ENCODE measurements at places on chromosomes 5 and 9. TPM values are rescaled to one million over a fixed set of nuclear protein-coding genes. Genes with fewer than 3 reads are reported as not detected.
A peak's percentile ranks its signal among the peaks of the same experiment; 100 is the strongest.

- H3K36me3 ChIP-seq = no peaks in the 10 kb centered on the region
- H3K27ac ChIP-seq = no peak overlapping the region
- no peak for DNase-seq
- peaks cover 9% of the 10 kb centered on the region for H3K4me1 ChIP-seq
Measured at GRCh38 chr5:38451074-38451725, 105.2 kb downstream of the LIFR start.

Gene IFNA21
- not detected for total RNA-seq

GRCh38 chr9:20032413-20033006 lies 243.7 kb upstream of the SLC24A2 start:
- no peak for DNase-seq
- H3K27me3 ChIP-seq = no peaks in the 10 kb centered on the region
- H3K36me3 ChIP-seq = no peaks in the 10 kb centered on the region
- H3K27ac ChIP-seq = no peak overlapping the region

DNA sequence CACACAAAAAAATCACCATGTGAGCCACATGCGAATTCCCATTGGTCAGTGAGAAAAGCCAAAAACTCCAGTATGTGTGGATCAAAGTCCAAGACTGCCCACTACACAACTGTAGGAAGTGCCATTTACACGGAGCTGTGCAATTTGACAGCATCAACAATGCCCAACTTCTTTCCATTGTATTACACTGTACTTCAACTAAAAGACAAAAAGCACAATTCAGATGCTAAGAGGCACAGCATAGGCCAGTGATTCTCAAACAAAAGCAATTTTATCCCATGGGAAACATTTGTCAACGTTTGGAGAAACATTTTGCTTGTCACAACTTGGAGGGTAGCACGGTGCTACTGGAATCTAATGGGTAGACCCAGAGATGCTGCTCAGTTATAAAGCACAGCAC lies 39.8 kb downstream of the IARS1 start:
- H3K4me1 ChIP-seq = no peaks in the 10 kb centered on the region
- no peaks in the 10 kb centered on the region for H3K27me3 ChIP-seq
- H3K36me3 ChIP-seq = peaks cover 86% of the 10 kb centered on the region
- no peak overlapping the region for H3K4me3 ChIP-seq

Gene TMEM174
- not detected for total RNA-seq

Gene PAX5
- 0.38 TPM for total RNA-seq

DNA sequence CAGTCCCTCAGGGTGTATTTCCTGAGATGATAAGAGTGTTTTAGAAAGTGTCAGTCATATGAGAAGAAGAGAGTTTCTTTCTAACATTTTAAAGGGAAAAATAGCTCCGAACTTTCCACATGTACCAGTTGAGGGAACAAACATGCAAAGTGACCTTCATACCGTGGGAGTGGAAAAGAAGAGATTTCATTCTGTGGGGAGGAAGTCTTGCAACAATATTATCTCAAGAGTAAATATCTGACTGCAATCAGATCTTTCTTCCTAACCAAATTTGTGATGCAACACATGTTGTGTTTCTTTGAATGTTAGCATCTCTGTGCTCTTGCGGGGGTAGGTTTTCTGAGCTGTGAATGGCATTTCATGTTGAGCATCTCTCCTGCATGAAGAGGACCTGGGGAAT lies 30.6 kb downstream of the ANKRD55 start:
- no peak overlapping the region for H3K4me3 ChIP-seq
- peaks cover 5% of the 10 kb centered on the region for H3K4me1 ChIP-seq
- peak; percentile 6 for DNase-seq
- no peaks in the 10 kb centered on the region for H3K27me3 ChIP-seq
- no peaks in the 10 kb centered on the region for H3K36me3 ChIP-seq

- peaks cover 13% of the 10 kb centered on the region for H3K36me3 ChIP-seq
- H3K4me1 ChIP-seq = no peaks in the 10 kb centered on the region
- DNase-seq = no peak
- no peak overlapping the region for H3K27ac ChIP-seq
- no peak overlapping the region for H3K4me3 ChIP-seq
Measured at GRCh38 chr5:172140866-172141265, 47.2 kb downstream of the STK10 start.

GRCh38 chr9:21653589-21653988 lies 148.8 kb upstream of the MTAP start:
- H3K36me3 ChIP-seq = no peaks in the 10 kb centered on the region
- H3K27ac ChIP-seq = no peak overlapping the region
- H3K27me3 ChIP-seq = no peaks in the 10 kb centered on the region

Gene GRXCR2
- 0.05 TPM for total RNA-seq

DNA sequence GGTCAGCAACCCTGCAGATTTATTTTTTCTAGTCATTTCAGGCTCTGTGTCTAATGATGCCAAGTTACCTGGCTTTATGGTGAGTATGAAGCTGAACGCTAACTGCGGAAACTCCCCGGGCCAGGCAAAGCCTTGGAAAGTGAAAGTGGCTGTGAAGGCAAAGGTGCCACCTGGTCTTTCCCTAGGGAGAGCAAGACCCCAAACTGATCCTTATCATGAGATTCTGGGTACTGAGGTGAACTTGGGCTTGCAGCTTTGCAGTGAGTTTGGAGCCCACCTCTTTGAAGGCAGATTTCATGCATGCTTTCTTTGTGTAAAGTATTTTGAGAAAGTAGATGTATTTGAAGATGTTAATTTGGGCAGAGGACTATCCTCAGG lies 63.3 kb downstream of the CARTPT start:
- no peak overlapping the region for H3K4me3 ChIP-seq
- DNase-seq = no peak
- H3K36me3 ChIP-seq = no peaks in the 10 kb centered on the region
- H3K27me3 ChIP-seq = no peaks in the 10 kb centered on the region
- peaks cover 3% of the 10 kb centered on the region for H3K4me1 ChIP-seq

DNA sequence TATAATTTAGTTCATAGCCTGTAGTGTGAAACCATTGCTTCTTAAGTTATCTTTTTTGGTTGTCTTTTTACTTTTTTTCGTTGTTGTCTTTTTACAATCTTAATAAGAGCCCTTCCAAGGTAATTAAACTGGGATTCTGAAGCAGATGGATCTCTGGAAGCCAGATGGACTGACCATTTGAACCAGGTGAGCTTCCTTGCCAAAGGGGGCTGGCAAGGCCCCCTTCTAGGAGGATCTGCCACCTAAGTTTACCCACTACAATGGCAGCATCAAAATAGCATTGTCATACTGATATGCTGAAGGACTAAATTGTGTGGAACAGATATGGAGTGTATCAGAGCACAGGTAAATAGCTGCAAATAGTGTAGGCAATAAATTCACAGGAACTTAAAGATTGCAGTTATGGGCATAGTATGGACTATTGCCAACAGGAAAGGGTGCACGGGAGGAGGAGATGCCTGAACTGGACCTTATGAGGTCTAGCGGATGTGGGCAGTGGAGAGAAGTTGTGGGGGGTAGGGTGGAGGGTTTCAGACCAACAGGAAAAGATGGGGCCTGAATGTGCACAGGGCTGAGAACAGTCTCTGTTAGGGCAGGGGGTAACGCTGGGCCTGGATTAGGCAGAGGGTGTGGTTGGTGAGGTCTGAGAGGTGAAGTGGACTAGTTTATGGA lies 61.5 kb upstream of the CTXN3 start:
- H3K4me3 ChIP-seq = no peak overlapping the region
- H3K4me1 ChIP-seq = peaks cover 2% of the 10 kb centered on the region
- H3K36me3 ChIP-seq = no peaks in the 10 kb centered on the region
- H3K27me3 ChIP-seq = no peaks in the 10 kb centered on the region

- no peak overlapping the region for H3K27ac ChIP-seq
- peaks cover 3% of the 10 kb centered on the region for H3K4me1 ChIP-seq
Measured at GRCh38 chr5:173919443-173919842, 31.3 kb downstream of the CPEB4 start.

Gene TPPP
- 0.24 TPM for total RNA-seq

GRCh38 chr9:89866701-89867100 lies 261.9 kb downstream of the GADD45G start:
- DNase-seq = no peak
- no peaks in the 10 kb centered on the region for H3K4me1 ChIP-seq
- H3K36me3 ChIP-seq = no peaks in the 10 kb centered on the region
- peaks cover 3% of the 10 kb centered on the region for H3K27me3 ChIP-seq
- H3K4me3 ChIP-seq = no peak overlapping the region
- H3K27ac ChIP-seq = no peak overlapping the region

- H3K27me3 ChIP-seq = no peaks in the 10 kb centered on the region
- no peak overlapping the region for H3K4me3 ChIP-seq
- H3K36me3 ChIP-seq = no peaks in the 10 kb centered on the region
- no peaks in the 10 kb centered on the region for H3K4me1 ChIP-seq
Measured at GRCh38 chr5:73654819-73655318, 28.9 kb downstream of the ARHGEF28 start.

Gene SLC23A1
- total RNA-seq = 1.1 TPM

Gene UGCG
- total RNA-seq = 32.9 TPM

Gene SYK
- 55.9 TPM for total RNA-seq

DNA sequence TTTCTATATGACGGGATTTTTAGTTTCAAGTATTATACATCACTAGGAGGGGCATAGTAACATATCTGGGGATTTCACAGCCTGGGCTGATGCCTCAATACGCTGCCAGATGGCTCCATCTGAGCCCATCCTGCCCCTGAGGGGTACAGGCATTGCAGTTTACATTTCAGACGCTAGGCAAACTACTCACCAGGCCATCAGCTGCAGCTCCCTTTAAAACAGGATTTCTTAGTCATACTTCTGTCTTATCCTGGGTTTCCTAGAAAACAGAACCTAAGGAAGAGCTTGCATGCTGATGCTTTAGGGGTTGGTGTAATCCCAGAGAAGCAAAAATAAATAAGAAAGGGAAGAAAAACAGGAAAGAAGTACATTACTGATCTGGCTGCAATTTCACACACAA lies 372.8 kb upstream of the PIK3R1 start:
- H3K4me1 ChIP-seq = no peaks in the 10 kb centered on the region
- H3K27ac ChIP-seq = no peak overlapping the region
- no peaks in the 10 kb centered on the region for H3K36me3 ChIP-seq
- DNase-seq = no peak

- no peak overlapping the region for H3K4me3 ChIP-seq
- H3K36me3 ChIP-seq = no peaks in the 10 kb centered on the region
Measured at GRCh38 chr5:128778474-128778873, 186.8 kb upstream of the SLC27A6 start.

- no peak overlapping the region for H3K27ac ChIP-seq
- H3K27me3 ChIP-seq = peaks cover 66% of the 10 kb centered on the region
- no peak overlapping the region for H3K4me3 ChIP-seq
- H3K4me1 ChIP-seq = no peaks in the 10 kb centered on the region
Measured at GRCh38 chr9:23825700-23826099, 340 bp downstream of the ELAVL2 start.

DNA sequence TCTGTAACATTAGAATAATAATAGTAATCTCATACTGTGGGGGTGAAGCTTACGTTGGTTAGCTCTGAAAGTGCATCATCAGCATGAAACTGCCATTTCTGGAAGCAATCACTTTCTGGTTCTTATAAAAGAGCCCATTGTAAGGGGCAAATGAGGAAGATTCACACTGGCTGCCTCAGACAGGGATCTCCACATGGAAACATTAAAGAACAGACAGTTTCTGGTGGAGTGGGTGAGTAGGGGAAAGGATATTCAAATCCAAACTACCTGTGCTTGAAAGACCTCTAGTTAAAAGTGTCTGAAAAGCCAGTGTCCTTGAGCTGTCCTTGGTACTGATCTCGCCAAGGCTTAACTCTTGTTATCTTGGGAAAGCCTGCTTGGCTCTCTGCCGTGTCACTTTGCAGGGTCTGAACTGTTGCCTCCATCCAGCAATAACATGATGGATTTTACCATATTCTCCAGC lies 19.1 kb upstream of the SLC31A2 start:
- DNase-seq = peak; percentile 30
- H3K36me3 ChIP-seq = no peaks in the 10 kb centered on the region
- H3K27ac ChIP-seq = no peak overlapping the region

Gene NADK2
- 16.8 TPM for total RNA-seq

Gene TMEFF1
- total RNA-seq = 1.4 TPM

DNA sequence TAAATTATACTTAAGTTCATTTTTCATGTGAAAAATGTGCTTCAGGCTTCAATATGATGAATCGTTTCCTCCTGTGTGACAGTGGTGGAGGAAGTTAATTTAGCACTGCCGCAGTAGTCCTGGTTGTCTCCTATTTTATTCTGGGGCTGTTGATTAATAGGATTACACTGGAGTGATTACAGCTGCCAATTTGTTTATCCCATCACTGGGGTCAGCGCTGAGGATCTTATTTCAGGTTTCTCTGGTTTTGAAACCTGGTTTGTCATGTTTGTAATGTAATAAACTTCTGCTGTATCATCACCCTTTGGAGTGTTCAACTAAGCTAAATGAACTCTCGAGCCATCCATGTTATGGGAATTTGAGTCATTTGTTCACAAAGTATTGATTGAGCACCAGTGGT lies 241.7 kb upstream of the KCNN2 start:
- no peaks in the 10 kb centered on the region for H3K4me1 ChIP-seq
- H3K4me3 ChIP-seq = no peak overlapping the region
- no peak overlapping the region for H3K27ac ChIP-seq
- no peaks in the 10 kb centered on the region for H3K27me3 ChIP-seq
- no peak for DNase-seq

DNA sequence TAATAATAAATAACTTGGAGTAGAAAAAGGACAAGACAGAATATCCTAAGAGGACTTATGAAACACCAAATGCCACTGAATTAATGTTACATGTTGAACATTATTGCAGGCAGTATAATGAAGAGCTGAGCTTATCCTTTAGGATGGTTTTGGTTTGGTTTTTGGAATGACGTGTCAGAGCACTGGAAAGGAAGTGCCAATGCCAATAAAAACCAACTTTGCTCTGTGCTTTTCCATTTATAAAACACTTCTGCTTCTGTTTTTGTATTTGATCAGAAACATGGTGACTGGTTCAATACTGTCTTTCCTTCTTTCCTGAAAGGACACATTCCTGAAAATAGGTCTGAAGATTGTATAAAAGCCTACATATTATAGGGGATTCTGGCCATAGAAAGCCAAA lies 4.2 kb downstream of the MEGF10 start:
- DNase-seq = no peak
- H3K4me3 ChIP-seq = no peak overlapping the region
- H3K27ac ChIP-seq = no peak overlapping the region
- H3K27me3 ChIP-seq = peaks cover 36% of the 10 kb centered on the region
- H3K4me1 ChIP-seq = peaks cover 6% of the 10 kb centered on the region
- no peaks in the 10 kb centered on the region for H3K36me3 ChIP-seq

DNA sequence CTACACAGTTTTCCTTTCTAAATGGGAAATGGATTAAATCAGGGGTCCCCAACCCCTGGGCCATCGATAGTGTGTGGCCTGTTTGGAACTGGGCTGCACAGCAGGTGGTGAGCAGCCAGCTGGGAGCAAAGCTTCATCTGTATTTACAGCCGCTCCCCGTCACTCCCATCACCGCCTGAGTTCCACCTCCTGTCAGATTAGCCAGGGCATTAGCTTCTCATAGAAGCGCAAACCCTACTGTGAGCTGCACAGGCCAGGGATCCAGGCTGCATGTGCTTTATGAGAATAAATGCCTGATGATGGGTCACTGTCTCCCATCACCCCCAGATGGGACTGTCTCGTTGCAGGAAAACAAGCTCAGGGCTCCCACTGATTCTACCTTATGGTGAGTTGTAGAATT lies 41.2 kb upstream of the FLT4 start:
- no peak overlapping the region for H3K4me3 ChIP-seq
- H3K36me3 ChIP-seq = no peaks in the 10 kb centered on the region
- DNase-seq = no peak
- H3K4me1 ChIP-seq = peaks cover 63% of the 10 kb centered on the region
- H3K27ac ChIP-seq = peak overlapping the region; percentile 98

Data from thymus (tissue), 14 donors.